Stimulated activated CD8-positive, alpha-beta memory T cell treated with anti-CD3 and anti-CD28 coated beads, Interleukin-7, amount 100 ng/mL, for 48 hours (primary cell): ENCODE measurements at places on chromosomes 6 and 20.
A peak's percentile ranks its signal among the peaks of the same experiment; 100 is the strongest.

GRCh38 chr6:155328539-155329459 lies 14.5 kb upstream of the TFB1M start:
- no peak for DNase-seq

DNA sequence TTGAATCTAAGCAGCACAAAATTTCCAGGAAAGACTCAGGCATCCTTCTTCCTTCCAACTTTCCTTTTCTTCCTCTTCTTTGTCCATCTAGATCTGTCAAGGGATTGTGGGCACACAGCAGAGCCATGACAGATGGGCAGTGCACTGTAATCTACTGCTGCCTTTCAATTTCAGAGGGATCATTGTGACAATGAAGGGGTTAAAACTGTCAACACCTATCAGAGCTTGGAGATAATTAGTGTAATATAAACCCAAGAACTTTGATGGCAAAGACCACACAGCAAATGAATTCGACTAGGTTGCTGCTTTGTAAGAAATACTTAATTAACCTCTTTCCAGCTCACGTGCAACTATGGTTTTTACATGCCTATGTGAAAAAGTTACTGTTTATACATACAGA lies 55.0 kb downstream of the SAMD5 start:
- no peak for DNase-seq

GRCh38 chr20:38115205-38115604 lies 49.9 kb downstream of the TGM2 start:
- no peak for DNase-seq

DNA sequence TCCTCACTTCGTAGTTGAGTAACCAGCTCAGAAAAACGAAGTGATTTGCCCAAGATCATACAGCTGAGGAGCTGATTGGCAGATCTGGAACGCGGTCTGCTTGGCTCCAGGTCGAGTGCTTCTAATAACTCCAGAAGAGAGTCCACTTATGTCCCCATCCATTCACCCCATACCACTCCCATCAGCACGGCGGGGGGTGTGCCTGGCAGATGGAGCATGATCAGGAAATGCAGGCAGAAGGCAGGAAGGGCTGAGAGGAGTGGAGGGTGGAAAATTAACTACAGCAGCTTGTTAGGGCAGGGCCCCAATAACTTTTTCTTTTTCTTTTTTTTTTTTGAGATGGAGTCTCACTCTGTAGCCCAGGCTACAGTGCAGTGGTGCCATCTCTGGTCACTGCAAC lies 15.0 kb downstream of the FITM2 start:
- no peak for DNase-seq

GRCh38 chr6:87753131-87753685 lies 51.2 kb upstream of the AKIRIN2 start:
- DNase-seq, result no peak

DNA sequence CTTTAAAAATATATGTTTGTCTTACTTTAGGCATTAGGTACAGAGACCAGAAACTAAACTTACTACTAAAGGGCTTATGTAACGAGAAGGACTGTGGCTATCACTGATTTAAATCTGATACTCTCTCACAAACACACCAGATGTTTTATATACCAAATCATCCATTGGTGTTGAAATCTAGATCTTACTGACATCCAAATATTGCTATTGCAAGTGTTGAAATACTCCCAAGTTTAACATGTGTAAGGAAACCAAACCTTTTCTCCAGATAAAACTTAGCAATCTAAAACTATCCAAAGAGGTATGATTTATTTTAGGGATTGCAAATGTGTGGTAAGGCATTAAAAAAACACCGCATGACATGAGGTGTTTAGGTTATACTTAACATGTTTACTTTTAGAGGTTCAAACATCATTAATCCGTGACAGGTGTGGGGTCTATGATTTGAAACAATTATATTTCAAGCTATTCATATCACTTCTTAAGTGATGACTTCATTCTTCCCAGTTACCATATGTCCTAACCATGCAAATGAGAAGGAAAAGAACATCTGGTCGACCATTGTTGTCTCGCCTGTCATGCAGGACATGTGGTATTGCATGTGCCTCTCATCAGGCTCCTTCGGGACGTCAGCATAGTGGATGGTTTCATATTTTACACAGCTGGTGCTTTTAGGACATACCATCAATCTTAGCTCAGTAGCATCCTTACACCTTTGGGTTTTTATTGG lies 168.3 kb upstream of the SPACA1 start:
- no peak for DNase-seq

DNA sequence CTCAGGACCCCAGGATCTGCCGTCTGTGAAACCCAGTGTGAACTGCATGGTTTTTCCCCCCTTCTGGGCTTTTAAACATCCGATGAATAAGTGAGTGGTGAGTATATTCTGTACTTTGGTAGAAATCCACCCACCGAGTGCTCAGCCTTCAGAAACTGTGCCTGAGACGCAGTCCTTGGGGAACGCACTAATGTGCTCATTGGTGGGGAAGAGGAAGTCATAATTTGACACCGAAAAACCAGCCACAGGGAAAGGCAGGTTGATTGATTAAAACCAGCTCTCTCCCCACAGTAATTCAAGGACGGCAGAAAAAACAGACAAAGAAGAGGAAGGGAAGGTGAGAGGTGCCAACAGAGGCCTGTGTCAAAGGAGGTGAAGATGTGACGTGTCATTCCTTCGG lies 21.7 kb downstream of the EDN3 start:
- no peak for DNase-seq

DNA sequence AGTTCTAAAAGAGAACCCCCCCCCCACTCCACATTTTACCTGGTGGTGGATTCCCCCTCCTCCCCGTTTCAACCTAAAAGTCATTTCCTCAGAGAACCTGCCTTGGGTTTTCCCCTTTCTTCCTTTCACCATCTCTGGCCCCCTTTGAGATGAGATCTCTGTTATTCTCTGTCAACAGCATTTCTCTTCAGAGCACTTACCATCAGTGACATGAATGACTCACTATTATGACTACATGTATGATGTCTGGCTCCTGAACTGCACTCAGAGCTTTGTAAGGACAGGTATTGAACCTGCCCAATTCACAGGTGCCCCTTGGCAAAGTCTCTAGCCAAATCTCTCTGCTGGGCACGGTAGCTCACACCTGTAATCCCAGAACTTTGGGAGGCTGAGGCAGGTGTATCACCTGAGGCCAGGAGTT lies 61.4 kb upstream of the JARID2 start:
- peak; percentile 25 for DNase-seq

GRCh38 chr6:119067091-119067490 lies 11.4 kb downstream of the FAM184A start:
- no peak for DNase-seq

DNA sequence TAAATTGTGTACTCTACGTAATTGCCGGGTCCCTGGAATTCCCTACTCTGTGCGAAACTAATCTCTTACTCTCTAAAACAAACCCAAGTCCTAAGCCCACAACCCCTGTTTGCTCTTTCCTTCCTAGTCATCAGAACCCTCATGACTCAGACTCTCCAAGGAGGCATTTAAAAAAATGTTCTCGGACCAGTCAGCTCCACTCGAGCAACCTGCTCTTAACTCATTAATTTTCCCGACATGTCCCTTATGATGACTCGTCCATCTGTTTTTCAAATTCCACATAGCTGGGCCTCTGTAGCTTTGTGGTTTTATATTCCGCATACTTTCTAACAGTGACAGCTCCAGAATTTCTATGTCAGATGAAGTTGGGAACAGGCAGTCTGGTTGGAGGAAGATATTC lies 2.6 kb upstream of the MUC22 start:
- DNase-seq, result no peak

DNA sequence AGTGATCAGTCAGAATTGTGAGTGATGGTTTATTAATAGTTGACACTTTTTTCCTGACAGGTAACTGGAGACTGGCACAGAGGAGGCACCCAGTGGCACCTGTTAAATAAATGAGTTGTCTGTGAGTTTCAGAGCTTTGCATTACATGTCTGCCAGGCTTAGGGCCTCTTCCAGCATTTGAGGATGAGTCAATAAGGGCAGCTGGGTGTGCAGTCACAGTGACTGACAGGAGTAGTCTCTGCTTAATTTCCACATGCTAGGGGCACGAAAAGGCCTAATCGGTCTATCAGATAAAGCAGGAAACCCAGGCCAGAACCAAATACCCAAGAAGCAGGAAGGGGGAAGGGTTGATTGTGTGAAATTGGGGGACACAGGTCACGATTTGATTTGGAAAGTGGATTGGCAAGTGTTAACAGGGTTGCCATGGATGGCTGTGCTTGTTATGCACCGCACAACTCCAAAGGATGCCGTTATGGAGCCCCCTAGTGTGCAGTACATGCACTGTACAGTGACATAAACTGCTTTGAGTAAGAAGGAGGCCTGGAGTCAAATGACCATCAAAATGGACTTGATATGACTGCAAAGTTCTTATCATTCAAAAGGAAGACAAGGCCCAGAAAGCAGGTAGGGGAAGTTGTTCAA lies 111.9 kb upstream of the GGTLC1 start:
- DNase-seq, result peak; percentile 41

- DNase-seq, result no peak
These were observed 881 bp downstream of the SFT2D1 start for GRCh38 chr6:166341464-166341863.

- no peak for DNase-seq
These were observed 4.7 kb downstream of the CITED2 start for GRCh38 chr6:139369568-139370282.

DNA sequence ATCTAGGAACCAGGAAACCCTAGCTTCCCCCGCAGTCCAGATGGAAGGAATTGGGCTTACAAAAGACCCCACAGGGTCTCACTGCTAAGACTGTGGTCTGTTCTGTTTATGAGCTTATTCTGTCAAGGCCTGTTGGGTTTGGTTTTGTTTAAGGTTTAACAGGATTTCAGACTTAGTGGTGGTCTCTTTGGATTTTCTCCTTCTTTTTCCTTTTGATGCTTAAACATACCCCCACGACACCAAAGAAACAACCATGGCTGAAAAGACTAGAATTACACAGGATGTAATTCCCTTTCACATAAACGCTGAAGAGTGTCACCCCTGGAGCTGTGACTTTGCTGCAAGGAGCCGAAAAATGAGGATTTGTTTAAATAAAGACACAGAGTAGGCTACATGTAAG lies 408.6 kb downstream of the PREX1 start:
- DNase-seq, result no peak

- DNase-seq, result no peak
These were observed 71.7 kb downstream of the PLAGL1 start for GRCh38 chr6:143936347-143936746.

GRCh38 chr6:145670311-145670710 lies 65.0 kb downstream of the EPM2A start:
- no peak for DNase-seq

GRCh38 chr6:72322771-72323170 lies 299.1 kb upstream of the KCNQ5 start:
- no peak for DNase-seq

GRCh38 chr6:152173321-152173720 lies 365.8 kb downstream of the ESR1 start:
- no peak for DNase-seq

- DNase-seq, result no peak
These were observed 35.5 kb downstream of the CARMIL1 start for GRCh38 chr6:25314509-25315175.

GRCh38 chr6:44338228-44339122 lies 4.0 kb upstream of the SPATS1 start:
- peak; percentile 38 for DNase-seq

GRCh38 chr20:23637282-23638221 lies at the start of gene CST3:
Gene CST3, minus strand, starts transcription at chr20:23637955. Its CDS starts 93 bp downstream, at chr20:23637862.
- DNase-seq, result no peak

DNA sequence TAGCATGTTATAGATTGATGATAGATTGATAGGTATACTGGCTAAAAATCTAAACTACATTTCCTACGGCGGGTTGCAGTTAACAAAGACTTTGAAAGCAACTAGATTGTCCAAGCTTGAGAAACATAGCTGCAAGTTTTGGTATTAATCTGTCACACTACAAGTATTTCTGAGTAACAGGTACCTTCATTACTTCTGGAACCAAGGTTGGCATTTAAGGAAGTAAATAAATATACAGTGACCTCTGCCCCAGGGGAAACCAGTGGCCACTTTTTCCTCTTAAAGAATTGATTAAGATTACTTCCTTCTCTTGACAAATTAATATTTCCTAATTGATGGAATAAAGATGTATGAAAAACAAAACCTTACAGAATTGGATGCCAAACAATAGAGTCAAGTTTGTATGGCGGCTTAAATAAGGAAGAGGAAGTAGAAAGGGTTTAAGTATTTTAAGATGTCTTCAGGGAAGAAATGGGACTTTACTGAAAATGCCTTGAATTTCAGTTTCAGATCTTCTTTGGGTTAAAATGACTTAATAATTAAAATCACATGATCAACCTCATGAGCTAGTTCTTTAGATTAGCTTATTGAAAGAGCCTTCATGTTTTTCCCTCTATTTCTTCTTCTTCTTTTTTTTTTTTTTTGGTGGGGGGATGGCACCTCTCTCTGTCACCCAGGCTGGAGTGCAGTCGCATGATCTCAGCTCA lies 132.8 kb downstream of the DOK5 start:
- no peak for DNase-seq

GRCh38 chr6:151689499-151690201 lies 117.8 kb upstream of the ESR1 start:
- DNase-seq, result no peak

GRCh38 chr6:18605841-18606240 lies 218.7 kb downstream of the RNF144B start:
- DNase-seq, result no peak

DNA sequence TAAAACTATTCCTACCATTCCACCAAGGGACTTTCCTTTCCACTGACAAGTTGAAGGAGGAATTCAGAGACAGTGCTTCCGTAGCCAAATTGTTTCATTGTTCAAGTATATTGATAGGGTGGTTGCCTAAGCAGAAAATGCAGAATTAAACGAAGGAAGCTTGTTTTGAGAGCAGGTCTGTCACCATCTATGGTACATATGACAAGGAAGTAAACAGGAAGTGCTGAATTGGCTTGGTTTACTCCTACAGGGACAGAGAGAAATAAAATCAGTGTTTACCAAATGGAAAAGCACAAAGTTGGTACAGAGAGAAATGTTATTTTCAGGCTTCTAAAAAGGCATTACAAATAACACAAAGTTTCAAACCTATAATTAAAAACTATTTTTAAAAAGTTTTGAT lies 421.8 kb downstream of the CDC5L start:
- DNase-seq, result no peak

GRCh38 chr6:26594730-26595632 lies 1.8 kb upstream of the ABT1 start:
- DNase-seq, result peak; percentile 42
